Endothelial cell (in vitro differentiated cells): ENCODE measurements at places on chromosomes 11 and 22.

GRCh38 chr22:27751277-27752070 lies 50.1 kb downstream of the MN1 start:
- DNase-seq = no peak

DNA sequence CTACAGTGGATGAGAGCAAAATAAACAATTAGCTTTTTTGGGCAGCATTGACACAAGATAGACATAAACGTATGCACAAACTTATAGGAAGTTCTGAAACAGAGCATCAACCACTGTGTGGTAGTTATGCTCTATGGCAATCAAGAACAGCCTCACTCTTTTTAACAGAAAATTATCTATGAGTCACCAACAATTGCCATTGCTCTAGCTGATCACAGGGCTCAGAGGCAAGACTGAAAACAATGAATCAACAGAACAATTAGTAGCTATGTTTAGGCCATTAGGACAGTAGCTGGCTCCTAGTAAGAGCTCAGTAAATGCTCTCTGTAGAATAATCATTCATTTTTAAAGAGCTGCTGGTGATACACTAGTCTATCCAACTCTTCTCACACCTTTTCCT lies 34.9 kb upstream of the PICALM start:
- DNase-seq = no peak

GRCh38 chr22:48751539-48752437 lies 1075.9 kb downstream of the BRD1 start:
- no peak for DNase-seq

DNA sequence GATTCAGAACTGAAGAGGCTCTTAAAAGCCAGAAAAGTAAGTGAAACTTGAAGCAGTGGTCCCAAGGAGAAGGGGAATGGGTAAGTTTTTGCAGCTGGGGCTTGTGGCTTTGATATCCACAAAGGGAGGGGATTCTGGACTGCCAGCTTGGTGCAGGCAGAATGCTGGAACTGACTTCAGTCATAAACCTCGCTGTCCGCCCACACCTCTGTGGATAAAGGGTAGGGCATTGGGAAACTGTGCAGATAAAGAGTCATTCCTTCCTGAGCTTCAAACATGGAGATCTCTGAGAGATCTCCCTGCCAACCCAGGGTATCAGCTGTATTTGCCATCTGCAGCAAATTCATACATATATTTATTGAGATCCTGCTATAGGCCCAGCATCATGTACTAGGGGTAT lies 124.3 kb upstream of the OR9Q1 start:
- no peak for DNase-seq

DNA sequence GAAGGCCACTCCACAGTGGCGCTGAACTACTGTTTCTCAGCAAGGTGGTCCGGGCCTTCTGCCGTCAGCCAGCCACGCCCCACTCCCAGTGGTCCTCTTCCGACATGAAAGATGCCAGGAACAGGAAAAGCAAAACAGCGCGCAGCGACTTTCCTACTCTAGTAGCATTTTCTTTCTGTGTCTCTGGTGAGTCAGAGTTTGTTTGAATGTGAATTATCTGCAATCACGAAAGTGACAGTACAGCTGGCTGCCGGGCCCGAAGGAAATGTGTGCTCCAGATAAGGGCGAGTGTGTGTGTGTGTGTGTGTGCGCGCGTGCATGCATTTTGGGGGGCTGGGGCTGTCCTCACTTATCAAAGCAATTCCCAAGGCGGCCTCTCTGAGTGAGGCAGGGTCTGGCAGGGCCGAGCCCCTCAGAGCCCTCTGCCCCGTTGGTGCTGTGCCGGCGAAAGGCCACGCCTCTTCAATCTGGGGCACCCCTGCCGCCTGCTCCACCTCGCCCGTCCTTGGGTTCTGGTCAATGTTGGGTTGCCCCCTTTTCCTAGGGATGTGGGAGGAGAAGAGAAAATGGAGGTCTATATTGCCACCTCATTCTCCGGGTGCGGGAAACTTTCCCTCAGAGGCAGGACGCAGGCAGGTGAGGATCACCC lies 288.5 kb downstream of the KIRREL3 start:
- DNase-seq = no peak

- peak; percentile 89 for DNase-seq
Measured at GRCh38 chr11:112555491-112556364, 295.1 kb upstream of the PLET1 start.

DNA sequence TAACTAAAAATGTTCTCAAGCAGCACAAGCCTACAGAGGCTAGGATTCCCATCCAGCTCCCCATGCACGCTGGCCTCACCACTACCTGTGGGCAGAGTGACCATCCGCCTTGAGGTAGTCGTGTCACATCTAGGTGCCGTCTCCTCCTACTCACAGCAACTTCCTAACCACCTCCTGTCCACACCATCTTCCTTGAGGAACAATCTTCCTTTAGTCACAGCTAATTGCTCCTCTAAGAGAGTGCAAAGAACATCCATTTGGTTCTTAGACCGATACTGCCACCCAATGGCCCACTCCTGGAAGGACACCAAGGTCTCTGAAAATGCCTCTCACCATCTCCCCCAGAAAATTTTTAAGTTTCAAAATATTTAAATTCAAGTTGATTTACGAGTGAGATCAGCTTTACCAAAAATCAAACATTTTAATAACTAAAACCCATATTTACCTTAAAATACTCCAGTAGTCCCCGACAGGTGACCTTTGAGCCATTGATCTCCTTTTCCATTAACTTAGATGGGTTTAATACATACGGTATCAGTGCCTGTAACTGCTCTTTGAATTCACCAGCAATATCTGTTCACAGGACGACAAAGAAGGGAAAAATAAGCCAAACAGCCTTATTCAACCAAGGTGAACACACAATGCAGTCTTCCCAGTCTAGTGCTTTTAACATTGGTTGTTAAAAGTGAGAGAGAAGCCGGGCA lies 21.7 kb upstream of the PLAAT3 start:
- DNase-seq = peak; percentile 71

- DNase-seq = no peak
Measured at GRCh38 chr22:28207281-28208030, 288.4 kb upstream of the PITPNB start.

- DNase-seq = no peak
Measured at GRCh38 chr22:43008509-43008908, 6.4 kb downstream of the PACSIN2 start.

- no peak for DNase-seq
Measured at GRCh38 chr22:27224485-27225374, 567.3 kb downstream of the MIAT start.

DNA sequence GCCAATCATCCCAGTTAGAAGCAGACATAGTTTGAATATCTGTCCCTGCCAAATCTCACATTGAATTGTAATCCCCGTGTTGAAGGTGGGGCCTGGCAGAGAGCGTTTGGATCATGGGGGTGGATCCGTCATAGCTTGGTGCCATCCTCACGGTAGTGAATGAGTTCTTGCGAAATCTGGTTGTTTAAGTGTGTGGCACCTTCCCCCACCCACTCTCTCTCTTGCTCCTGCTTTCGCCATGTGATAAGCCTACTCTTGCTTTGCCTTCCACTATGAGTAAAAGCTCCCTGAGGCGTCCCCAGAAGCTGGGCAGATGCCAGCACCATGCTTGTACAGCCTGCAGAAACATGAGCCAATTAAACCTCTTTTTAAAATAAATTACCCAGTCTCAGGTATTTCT lies 5.0 kb upstream of the CCDC81 start:
- no peak for DNase-seq

DNA sequence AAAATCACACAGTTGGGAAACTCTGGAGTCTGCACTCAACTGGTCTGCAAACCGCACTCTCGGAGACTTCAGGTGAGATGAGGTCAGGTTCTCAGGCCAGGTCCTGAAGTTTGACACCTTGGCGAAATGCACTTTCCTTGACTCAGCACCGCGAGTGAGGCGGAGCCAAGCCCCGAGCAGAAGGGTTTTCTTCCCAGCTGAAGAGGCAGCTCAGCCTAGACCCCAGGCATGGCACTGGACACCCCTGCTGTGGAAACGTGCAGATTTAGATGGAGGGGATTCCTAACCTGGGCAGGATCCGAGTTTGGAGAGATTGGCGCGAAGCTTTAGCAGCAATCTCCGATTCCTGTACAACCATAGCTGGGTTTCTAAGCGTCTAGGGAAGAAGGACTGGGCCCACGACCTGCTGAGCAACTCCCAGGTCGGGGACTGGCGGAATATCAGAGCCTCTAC lies 835 bp upstream of the MYOD1 start:
- no peak for DNase-seq

DNA sequence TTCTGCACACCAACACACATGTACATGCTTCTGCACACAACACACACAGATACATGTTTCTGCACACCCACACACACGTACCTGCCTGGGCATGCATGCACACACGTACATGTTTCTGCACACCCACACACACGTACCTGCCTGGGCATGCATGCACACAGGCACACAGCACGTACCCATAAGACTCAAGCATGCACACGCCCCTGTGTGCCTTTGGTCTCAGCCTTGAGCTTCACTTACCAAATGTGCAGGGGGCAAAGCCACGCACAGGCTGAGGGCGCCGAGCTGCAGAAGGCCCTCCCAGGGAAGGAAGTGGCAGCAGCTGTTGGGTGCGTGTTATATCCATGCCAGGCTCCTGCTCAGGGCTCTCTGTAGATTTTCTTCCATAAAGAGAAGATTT lies 34.7 kb upstream of the SMIM38 start:
- no peak for DNase-seq

- DNase-seq = no peak
Measured at GRCh38 chr11:118321386-118322082, 17.0 kb downstream of the CD3E start.

GRCh38 chr11:61505640-61506155 lies 2.9 kb upstream of the LRRC10B start:
- no peak for DNase-seq

GRCh38 chr11:98036810-98037209 lies 983.9 kb upstream of the CNTN5 start:
- DNase-seq = no peak

DNA sequence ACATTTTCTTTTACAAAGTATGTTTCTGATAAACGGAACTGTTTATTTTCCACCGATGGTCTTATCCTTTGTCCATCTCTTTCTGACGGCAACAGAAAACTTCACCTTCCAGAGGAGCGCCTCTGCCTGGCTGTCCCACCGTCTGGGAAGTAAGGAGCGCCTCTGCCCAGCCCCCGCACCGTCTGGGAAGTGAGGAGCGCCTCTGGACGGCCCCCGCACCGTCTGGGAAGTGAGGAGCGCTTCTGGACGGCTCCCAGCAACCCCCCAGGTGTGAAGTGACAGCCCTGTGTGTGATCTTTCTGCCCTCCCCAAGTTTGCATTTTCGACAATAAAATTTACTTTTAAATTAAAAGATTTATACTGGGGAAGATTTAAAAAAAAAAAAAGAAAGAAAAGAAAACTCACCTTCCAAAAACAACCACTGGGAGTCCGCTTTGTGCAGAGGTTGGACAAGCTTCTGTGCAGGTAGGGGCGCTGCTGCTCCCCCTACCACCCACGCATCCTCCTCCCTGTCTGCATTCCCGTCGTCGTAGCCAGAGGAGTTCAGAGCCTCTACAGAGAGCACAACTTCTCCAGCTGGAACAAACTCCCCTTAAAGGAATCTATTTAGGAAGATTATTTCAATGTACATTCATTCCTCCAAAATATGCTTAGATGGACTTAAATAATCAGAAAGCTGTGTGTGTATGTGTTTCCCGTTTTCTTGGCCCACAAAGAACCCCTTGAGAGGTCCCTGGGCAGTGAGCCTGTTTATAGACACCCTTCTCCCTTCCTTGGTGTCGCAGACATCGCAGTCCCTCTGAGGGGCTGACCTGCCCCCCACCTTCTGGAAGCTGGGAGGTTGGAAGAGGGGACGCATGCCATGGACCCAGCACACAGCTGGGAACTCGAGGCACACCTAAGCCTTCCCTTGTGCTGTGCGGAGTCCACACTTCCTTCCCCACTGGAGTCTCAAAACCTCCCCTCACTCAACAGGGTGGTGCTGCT lies 849 bp upstream of the APOBEC3B start:
- no peak for DNase-seq

- no peak for DNase-seq
Measured at GRCh38 chr11:68412593-68413475, 47.7 kb upstream of the PPP6R3 start.

- DNase-seq = no peak
Measured at GRCh38 chr11:43919852-43920597, 22.4 kb upstream of the C11orf96 start.

- DNase-seq = peak; percentile 34
Measured at GRCh38 chr11:118609380-118610224, 2.2 kb downstream of the PHLDB1 start.

DNA sequence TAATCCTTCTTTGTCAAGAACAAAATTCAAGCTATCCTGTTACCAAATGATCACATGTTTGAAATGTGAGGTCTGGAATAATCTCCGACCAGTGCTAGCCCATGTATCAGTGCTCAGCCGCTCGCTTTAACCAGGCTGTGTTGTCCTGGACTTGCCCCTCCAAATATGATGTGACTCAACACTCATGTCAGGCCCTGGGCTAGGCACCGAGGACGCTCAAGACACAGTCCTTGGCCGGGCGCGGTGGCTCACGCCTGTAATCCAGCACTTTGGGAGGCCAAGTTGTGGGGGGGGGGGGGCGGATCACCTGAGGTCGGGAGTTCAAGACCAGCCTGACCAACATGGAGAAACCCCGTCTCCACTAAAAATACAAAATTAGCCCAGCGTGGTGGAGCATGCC lies 54.1 kb upstream of the WNT7B start:
- DNase-seq = no peak

- DNase-seq = no peak
Measured at GRCh38 chr11:57097149-57097548, 84.6 kb upstream of the LRRC55 start.

- DNase-seq = no peak
Measured at GRCh38 chr11:14202251-14203196, 156.5 kb downstream of the RRAS2 start.

GRCh38 chr22:30742291-30743256 lies 47.9 kb downstream of the OSBP2 start:
- DNase-seq = no peak

GRCh38 chr11:16382186-16382585 lies 25.8 kb upstream of the SOX6 start:
- DNase-seq = no peak

DNA sequence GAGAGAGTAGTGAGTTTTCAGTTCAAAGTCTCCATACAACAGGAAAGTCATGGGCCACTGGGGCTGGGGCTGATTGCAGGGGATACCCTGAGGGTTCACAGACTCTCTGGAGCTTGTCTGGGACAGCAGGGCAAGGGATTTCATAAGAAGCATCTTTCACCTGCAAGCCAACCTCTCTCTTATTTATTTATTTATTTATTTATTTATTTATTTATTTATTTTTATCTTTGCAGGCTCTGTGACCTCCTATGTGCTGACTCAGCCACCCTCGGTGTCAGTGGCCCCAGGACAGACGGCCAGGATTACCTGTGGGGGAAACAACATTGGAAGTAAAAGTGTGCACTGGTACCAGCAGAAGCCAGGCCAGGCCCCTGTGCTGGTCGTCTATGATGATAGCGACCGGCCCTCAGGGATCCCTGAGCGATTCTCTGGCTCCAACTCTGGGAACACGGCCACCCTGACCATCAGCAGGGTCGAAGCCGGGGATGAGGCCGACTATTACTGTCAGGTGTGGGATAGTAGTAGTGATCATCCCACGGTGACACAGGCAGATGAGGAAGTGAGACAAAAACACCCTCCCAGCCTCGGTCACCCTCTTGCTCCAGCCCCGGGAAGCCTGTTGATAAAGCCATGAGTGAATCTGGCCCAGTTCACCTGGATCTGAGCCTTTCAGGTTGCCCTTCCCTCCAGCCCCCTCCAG lies 68.4 kb downstream of the GGTLC2 start:
- no peak for DNase-seq
